ENCODE measurements at places on chromosomes 5 and 9.

DNA sequence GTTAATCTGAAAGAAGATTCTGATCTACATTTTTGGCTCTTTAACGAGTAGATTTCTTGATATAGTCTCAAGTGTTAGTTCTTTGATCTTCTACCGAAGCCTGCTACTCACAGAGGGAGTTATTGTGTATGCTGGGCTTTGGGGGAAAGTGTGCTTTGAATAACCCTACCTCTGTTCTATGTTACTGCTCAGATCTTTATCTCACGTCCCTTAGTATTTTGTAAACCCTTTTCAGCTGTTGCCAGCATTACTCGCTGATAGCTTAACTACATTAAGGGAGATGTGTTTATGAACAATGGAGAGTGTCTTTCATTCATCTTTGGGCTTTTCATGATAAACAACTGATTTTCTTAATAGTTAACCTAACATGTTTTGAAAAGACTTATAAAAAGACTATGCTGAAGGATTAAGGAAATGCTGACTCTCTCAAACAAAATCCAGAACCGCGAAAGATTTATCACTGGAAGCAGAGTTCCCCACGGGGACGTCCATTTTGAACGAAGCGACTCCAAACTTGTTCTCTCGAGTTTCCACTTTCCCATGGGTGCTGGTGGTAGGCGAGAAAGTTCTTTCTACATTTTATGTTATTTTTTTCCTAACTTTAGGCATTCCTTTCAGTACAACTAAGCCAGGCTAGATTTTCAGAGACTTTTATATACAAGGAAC lies 27.9 kb upstream of the ALDH1A1 start:
- DNase-seq = no peak

DNA sequence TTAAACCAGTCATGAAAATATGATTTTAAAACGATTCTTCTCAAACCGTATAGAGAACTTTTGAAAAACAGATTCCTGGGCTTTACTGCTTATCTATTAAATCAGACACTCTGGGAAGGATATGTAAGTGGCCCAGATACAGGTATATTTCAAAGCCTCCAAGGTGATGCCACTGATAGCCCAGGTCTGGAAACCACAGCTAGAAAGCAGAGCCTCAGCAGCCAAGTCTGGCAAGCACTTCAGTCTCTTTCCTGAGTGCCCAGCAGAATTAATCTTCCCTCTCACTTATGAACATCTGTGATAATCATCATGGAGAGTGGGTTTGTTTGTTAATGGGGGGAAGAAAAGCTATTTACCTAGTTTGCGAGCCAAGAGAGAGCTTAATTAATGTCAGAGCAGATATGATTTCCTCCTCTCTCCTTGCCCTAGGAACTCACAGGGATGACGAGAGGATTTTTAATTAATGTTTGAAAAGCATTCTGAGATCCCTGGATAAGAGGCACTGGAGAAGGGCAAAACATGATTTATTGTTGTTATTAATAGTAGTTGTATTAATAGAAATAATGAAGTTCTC lies 368.4 kb downstream of the TLE1 start:
- DNase-seq = no peak

DNA sequence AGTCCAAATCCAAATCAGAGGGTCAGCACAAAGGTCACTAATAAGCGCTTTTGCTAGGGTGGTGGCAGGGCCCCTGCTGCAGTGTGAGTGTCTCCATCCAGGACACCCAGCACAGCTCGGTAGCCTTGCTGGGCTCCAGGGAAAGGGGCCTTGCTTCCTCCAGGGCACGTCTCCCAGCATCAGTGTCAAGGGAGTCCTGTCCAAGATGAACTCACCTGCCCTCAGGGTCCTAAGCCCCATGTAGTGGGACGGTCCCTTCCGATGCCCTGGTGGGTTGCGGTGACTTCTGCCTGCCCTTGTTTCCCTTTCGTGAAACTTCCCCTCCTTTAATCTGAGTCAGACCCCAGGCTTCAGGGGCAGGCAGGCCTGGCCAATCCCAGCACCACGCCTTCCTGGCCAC lies 101.7 kb downstream of the ZNF354C start:
- DNase-seq = no peak

DNA sequence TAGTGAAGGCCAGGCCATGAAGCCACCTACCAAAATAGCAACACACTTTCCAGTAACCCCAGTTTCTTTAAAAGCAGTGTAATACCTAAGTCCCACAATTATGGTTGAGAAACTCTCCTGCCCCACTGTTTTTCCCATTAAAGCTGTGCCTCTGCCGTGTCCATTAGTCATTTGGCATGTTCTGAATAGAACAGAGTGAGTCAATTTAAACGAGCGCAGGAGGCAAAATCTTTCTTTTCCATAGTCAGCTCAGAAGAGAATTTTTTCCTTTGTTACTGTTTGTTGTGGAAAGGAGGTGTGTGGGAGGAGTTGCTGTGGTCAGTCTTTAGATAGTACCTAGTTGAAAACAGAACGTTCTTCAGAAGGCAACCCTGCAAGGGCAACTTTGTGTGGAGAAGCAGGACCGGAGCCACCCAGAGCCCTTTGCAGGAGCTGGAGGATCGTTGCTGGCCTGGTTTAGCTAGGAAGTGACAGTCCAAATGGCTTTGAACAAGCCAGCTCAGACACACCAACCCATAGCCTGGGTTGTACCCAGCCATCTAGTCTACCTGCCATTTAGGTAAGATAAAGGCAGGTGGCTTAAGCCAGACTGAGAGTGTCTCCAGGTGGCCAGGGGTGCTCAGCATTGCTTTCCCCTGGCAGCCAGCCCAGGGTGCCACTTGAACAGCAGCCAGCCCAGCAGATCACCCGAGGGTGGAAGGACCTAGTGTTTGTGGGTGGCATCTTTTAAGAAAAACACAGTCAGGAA lies 30.4 kb downstream of the GADD45G start:
- no peak for DNase-seq

DNA sequence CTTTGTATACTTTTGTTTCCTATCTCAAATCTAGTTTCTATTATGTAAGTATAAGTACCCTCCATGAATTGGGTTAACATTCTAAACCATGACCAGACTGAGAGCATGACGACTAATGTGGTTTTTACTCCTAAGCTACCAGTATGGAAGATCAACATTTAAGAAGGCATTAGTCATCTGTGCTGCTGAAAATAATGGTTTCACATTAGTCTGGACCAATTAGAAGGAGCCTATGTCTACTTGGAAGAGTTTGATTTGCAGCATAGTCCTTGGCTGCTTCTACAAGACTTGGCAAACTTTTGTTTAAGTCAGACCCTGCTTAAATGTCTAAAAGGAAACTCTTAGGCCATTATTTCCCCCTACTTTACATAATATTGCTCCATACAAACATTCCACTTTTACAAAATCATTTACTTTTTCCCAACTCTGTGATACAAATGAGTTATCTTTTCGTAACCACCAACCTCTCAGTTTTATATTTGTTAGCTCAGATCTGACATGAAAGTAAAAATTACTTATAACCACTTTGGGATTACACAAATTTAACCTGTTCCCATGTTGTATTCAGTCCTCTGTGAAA lies 186.7 kb downstream of the COMMD10 start:
- no peak for DNase-seq

GRCh38 chr5:159467666-159468065 lies 137.4 kb upstream of the IL12B start:
- no peak for DNase-seq

All from activated gamma-delta T cell (primary cell).